ENCODE measurements at places on chromosomes 5 and 9.

DNA sequence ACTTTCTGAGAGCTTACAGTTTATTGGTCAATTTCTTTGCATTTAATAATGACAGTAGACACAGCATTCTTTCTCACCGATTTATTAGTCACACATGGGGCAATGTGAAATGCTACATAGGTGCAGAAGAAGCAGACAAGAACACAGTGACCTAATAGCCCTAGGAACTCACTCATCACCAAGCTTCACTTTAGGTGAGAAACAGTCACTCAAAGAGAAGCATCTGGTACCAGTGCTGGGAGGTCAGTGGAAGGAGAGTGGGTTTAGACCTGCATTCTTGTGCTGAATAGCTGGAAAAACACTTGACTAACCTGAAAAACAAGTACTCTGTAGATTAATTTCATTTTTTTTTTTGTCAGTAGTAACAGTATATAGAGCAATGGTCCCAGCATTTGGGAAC lies 179.6 kb downstream of the GRIA1 start:
- no peak for DNase-seq

- no peak for DNase-seq
These were observed 32.6 kb downstream of the GABRB2 start for GRCh38 chr5:161513942-161514341.

DNA sequence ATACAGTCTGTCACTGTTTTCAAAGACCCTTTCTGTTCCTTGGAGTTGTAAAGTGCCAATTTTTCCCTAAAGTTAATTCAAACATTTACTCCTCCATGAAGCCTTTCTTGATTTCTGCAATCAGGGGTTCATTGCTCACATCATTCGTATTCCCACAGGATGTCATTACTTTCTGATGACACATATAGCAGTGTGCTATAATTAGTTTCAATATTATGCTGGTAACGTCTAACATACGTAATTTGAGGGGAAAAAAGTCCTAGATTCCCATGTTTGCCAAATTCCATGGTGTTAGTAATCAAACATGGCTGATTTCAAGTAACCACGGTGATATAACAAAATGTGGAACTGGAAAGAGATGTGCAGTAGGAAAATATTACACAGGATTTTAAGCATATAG lies 468.2 kb upstream of the MEF2C start:
- peak; percentile 60 for DNase-seq

GRCh38 chr9:132690696-132691095 lies 20.4 kb downstream of the GTF3C4 start:
- no peak for DNase-seq

DNA sequence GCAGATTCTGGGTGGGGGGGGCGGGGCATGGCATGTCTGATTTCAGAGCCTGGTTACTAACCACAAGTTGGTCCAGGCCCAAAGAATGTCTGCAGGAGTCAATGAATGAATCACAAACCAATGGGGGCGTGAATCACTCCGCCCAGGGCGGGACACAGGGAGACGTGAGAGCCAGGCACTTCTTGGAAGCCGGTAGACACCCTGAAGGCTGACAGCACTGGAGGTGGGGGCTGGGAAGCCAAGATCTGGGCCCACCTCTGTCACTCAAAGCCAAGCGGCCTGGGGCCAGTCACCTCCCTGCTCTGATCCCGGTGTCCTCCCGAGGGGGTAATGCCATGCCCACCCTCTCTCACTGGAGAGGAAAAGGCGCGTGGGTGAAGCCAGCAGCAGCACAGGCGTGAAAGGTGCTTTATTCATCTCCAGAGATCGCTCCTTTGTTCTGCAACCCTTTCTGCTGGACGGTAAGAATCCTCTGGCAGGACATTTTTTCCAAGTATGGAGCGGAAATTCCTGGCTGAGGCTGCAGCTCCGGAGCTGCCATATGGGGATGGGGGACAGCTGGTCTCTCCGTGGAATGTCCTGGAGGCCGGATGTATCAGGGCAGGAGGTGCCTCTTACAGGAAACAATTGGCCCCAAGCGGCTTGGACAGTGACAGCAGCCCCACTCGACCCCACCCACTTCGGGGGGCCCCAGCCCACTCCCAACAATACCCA lies 85.0 kb downstream of the STK10 start:
- DNase-seq, result peak; percentile 60

- peak; percentile 75 for DNase-seq
These were observed 19.5 kb downstream of the ERAP1 start for GRCh38 chr5:96788112-96788749.

DNA sequence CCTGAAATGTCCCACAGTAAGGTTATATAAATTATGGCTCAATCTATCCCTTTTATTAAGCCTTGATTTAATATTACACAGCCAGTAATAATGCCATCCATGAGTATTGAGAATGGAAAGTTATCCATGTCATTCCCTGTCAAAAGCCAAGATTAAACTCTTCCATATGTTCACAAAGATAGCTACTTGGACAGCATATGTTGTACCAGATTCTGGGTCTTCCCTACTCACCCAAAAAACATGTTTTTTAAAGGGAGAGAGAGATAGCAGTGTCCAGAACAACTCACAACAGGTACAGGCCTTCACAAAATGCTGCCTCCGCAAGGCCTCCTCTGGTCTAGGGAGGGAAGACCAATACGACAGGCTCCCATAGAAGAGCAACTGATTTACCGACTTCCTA lies 15.4 kb downstream of the CDK5RAP2 start:
- DNase-seq, result no peak

DNA sequence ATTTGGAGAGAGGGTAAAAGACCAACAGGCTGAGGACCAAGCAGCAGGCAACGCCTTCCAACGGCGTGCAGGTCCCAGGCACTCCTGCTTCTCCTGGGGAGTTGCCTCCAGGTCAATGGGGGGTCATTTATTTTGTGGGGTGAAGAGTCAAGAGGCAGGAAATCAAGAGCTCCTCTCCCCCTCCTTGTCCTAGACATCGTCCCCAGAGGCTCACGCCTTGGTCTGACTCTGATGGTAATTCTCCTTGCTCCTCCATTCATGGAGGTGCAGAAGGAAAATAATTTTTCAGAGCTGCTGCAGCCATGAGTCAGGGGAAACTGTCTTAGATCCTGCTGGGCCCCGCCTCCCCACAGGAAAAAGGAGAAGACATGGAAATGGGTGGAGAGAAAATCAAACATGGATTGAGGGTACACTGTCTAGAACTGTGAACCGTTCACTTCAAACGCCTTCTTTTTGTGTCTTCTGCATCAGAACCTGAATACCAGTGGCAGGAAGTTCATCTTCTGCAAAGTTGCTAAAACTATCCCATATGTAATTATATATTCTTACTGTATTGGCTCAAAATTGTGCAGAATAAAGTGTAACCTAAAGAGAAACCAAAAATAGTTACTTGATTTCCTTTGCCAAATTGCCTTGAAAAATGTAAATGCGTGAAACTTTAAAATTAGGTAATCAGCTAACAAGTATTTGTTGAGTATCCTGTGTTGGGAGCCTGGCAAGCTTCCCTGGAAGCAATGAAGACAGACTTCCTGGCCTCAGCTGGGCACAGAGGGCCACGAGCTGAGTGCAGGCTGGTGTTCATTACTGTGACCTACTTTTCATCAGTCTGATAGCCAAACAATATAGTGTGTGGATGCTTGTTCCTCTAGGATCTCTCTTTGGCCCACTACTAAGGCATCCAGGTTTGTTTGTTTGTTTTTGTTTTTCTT lies 142.0 kb downstream of the CMYA5 start:
- no peak for DNase-seq

DNA sequence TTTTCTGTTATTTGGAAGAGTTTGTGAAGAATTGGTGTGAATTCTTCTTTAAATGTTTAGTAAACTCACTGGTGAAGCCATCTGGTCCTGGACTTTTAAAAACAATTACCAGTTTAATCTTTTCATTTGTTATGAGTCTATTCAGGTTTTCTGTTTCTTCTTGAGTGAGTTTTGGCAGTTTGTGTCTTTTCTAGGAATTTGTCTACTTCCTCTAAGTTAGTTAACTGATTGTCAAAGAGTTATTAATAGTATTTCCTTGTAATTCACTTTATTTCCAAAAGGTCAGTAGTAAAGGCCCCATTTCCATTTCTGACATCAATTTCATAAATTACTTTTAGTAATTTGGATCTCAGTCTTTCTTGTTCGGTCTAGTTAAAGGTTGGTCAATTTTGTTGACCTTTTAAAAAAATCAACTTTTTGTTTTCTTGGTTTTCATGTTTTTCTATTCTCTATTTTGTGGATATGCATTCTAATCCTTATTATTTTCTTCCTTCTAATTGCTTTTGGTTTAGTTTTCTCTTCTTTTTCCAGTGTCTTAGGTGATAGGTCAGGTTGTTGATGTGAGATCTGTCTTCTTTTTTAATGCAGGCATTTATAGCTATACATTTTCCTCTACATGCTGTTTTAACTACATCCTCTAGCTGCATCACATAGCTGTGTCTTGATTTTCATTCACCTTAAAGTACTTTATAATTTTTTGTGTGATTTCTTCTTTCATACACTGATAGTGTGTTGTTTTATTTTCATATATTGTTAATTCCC lies 7.3 kb upstream of the SMIM3 start:
- no peak for DNase-seq

GRCh38 chr5:60504342-60504741 lies 195.6 kb downstream of the DEPDC1B start:
- DNase-seq, result no peak

GRCh38 chr9:23220957-23221356 lies 605.1 kb downstream of the ELAVL2 start:
- DNase-seq, result no peak

- no peak for DNase-seq
These were observed 407.7 kb downstream of the SPOCK1 start for GRCh38 chr5:137091472-137091871.

GRCh38 chr5:51396797-51397196 lies 13.5 kb downstream of the ISL1 start:
- no peak for DNase-seq

DNA sequence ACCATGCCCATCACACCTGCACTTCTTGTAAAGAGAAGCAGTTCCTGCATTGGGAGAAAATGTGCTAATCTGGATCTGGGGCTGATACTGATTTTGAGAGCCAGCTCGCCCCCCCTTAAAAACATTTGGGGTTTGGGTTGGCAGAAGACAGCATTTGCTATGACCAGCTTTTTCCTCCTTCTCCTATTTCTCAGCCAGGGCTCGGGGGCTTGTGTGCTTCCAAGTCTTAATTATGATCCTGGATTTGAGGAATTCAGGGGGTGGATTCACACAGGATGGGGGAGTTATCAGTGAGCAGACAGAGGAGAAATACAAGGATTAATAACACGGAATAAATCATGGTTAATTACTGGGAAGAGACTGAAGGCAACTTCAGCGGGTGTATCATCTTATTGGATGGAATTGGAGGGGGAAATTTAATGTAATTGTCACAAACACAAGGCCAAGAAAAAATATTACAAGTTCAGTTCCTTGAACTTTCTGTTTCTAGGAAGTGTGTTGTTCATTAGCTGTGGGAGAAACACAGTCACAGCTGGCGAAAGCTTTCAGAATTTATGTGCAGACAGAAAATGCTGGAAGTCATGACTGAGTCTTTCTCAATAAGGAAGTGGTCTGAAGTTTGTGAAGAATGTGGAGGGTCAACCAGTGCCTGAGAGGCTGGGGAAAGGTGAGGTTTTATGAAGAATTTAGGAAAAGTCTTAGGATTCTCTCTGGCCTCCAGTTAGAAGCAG lies 15.3 kb downstream of the C9orf152 start:
- DNase-seq, result peak; percentile 85

- no peak for DNase-seq
These were observed 57.9 kb downstream of the SHB start for GRCh38 chr9:38010918-38011704.

GRCh38 chr9:116288658-116289057 lies 135.1 kb downstream of the PAPPA start:
- no peak for DNase-seq

GRCh38 chr5:174426388-174426787 lies 298.0 kb upstream of the MSX2 start:
- DNase-seq, result no peak

DNA sequence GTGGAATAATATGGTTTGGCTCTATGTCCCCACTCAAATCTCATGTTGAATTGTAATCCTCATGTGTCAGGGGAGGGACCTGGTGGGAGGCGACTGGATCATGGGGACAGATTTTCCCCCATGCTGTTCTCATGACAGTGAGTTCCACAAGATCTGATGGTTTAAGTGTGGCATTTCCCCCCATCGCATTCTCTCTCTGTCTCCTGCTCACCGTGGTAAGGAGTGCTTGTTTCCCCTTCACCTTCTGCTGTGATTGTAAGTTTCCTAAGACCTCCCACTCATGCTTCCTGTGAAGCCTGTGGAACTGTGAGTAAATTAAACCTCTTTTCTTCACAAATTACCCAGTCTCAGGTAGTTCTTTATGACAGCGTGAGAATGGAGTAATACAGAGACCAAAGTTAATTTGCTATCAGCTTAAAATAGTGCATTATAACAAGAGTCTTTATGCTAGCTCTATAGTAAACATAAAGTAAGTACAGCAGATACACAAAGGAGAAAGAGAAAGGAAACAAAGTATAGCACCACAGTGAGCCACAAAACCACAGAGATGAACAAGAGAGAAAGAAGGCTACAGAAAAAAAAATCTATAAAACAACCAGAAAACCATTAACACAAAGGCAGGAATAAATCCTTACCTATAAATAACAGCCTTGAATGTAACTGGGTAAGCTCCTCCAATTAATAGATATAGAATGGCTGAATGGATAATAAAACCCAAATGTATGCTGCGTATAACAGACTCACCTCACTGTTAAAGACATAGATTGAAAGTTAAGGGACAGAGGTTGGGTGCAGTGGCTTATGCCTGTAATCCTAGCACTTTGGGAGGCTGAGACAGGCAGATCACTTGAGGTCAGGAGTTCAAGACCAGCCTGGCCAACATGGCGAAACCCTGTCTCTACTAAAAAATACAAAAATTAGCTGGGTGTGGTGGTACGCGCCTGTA lies 39.7 kb downstream of the RAPGEF6 start:
- peak; percentile 3 for DNase-seq

DNA sequence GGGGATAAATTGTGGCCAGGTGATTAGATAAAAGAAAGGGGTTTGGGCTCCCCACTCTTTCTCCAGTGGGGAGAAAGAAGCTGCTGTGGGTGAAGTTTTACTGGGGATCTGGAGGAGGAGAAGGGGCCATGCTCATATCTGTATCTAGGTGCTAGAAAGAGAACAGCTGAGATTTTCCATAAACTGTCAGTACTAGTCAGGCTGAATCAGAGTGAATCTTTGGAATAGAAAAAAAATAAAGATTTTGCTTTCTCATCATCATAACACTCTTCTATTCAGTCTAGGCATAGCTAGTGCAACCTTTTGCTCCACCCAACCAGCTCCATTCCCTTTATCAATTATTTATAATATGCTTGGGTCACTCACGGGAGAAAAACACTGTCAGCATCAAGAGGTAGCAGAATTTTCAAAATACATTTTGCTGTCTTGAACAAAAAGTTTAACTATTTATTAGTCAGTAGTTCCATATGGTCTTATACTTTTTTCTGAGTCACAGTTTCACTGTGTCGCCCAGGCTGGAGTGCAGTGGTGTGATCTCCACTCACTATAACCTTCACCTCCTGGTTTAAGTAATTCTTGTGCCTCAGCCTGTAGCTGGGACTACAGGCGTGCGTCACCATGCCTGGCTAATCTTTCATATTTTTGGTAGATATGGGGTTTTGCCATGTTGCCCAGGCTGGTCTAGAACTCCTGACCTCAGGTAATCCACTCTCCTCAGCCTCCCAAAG lies 21.3 kb upstream of the ERMP1 start:
- no peak for DNase-seq

GRCh38 chr5:156378159-156378558 lies 51.2 kb downstream of the SGCD start:
- DNase-seq, result no peak
